ENCODE measurements at places on chromosomes 2 and 18.

- DNase-seq, result no peak
Measured at GRCh38 chr18:34772887-34773286, 62.8 kb downstream of the DTNA start.

- no peak for DNase-seq
Measured at GRCh38 chr18:31232775-31233424, 70.2 kb upstream of the DSC1 start.

- no peak for DNase-seq
Measured at GRCh38 chr2:28142386-28142785, 250.3 kb upstream of the FOSL2 start.

GRCh38 chr2:88818381-88818780 is 126.9 kb downstream of the RPIA start:
- DNase-seq, result no peak

DNA sequence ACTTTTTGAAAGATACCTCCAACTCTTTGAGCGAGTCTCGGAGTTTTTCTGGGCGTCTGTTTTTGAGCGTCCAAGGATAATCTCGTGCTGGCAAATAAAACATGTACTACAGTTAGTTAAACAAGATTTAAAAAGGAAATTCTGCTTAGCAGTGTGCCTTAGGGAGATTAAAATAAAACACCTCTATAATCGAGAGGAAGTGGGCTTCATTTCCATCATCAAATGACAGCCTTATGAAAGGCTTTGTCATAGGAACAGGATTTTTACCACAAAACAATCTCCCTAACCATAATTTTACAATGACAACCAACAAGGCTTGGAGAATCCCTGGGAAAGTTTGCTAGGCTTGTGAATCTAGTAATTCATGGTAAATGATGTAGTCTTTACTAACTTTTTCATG is 103.4 kb downstream of the WDPCP start:
- DNase-seq, result no peak

GRCh38 chr18:74316257-74317170 is 875 bp downstream of the C18orf63 start:
- DNase-seq, result no peak

DNA sequence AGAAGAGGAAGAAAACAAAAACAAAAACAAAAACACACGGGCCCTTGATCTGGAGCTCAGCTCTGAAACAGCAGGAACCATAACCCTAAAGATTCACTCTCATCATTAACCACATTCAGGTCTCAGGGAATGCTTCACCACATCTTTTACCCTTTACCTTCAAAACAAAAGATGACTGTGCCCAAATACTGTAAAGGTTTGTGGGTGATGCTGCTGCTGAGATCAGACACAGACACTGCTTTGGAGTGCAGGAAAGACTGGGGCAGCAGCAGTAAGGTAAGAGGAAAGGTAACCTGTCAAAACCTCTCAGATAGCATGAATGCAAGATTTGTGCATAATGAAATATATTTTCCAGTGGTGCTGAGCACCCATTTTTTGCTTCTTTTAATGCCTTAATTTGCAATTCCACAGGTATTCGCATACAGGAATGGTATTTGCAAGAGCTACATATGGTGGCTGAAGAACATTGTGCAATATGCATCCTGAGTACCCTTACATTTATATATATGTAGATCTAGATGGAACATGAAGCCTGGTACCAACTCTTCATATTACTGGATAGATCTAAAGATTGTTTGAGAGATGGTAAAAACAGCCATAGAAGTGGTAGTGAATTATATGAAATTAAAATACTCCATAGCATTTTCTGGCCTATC is 4.1 kb upstream of the FLACC1 start:
- no peak for DNase-seq

GRCh38 chr2:54634564-54635511 is 88.6 kb upstream of the EML6 start:
- no peak for DNase-seq

DNA sequence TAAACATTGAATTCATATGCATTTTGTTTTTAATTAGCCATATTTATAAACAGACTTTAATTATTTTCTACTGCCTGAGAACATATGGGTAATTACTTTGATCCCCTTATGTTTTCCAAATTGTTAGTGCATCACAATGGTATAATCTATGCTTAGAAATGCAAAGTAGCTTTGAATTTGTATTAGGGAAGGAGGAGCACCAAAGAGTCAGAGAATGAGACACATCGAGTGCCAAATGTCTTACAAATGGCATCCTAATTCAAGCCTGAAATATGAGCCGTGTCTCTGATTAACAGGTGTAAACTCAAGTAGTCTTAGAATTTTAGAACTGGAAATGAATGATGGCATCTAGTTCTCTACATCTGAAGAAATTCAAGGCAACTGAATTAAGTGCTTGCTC is 8.7 kb upstream of the HNMT start:
- no peak for DNase-seq

- DNase-seq, result no peak
Measured at GRCh38 chr2:23293731-23294130, 91.2 kb upstream of the KLHL29 start.

- DNase-seq, result no peak
Measured at GRCh38 chr2:44242904-44243303, 32.4 kb upstream of the SLC3A1 start.

- DNase-seq, result no peak
Measured at GRCh38 chr2:146879882-146880281, 964.9 kb upstream of the ACVR2A start.

GRCh38 chr18:79681484-79682387 is 2.1 kb downstream of the CTDP1 start:
- no peak for DNase-seq

DNA sequence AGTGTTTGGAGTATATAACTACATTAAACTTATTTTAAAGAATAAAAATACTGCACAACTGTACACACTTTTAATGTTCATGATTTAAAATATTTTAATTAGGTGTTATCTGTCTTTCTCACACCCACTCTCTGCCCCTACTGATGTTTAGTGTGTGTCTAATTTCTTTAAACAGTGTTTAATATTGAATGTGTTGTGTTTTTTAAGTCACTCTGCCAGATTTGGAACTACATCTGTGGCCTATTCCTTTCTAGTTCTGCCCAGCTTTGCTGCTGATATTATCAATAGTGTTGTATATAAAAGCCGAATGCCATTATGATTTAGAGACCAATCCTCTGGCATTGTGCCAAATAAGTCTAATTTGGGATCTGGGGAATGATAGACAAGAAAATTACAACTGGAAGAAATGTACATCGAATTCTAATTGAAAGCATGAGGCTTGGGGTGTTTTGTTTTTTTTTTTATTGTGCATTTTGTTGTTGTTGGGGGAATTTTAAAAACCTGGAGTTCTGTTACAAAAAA is 398.0 kb downstream of the CPS1 start:
- DNase-seq, result no peak

DNA sequence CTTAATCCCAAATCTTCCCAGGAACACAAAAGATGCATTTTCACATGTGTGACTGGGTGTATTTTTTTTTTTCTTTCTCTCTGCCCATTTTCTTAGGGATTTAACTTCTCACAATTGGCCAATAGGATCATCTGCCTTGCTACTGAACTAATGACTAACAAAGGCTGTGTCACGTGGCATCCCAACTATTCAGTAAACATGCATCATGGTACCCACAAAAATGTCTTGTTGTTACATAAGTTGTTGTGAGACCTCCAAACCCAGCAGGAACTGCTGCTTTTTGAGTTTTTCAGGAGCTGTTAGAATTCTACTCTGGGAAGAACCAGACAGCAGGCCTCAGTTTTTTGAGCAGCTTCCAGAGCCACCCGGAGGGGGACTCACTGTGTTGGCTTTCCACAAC is 31.9 kb downstream of the GAD1 start:
- DNase-seq, result no peak

DNA sequence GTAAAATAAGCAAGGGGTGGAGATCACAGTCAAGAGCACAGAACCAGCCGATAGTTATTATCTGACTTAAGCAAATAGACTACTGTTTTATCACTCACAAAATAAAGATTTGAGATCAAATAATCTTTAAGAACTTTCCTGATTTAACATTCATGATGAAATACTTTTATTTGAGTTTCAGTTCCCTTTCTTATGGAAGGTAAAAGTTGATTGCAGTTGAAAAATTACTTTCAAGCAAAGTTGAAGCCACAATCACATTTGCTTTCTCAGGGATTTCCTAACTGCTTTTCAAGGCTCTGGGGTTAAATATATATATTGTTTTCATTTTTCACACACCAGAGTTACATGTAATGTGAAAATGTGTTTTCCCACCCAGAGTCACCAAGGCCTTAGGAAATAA is 599.5 kb downstream of the KCNJ3 start:
- no peak for DNase-seq

DNA sequence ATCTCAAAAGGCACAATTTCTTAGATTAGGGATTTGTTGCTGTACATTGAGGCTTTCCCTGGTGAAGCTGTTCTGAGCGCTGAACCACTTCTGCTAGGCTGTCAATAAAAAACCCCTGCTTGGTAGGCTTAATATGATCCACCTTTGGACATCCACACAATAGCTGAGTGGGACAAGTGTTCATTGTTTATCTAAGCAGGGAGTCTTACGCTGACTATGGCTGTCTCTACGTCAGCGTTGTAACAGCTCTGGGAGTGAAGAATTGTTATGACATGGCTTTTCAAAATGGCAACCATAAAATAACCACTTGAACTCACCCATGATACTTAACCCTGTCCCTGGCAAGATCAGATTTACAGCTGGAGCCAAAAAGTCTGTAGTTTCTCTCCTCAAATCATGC is 111.5 kb upstream of the SULT1C3 start:
- no peak for DNase-seq

DNA sequence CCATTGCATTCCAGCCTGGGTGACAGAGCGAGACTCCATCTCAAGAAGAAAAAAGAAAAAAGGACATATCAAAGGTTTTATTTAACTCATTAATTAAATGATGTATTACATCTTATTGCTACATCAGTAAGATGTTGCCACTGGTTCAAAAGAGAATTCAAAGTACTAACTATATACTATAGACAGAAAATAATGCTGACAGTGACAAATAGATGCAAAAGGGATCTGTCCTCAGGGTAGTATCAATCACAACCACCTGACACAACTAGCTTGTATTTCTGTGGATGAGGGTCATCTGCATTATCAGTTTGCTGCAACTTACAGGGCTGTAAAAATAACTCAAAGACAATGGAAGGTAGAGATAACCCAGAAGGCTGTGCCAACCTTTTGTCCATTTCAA is 16.4 kb upstream of the CREG2 start:
- no peak for DNase-seq

- no peak for DNase-seq
Measured at GRCh38 chr2:173347305-173348168, 7.1 kb upstream of the CDCA7 start.

- DNase-seq, result no peak
Measured at GRCh38 chr18:2027756-2028155, 543.5 kb downstream of the METTL4 start.

DNA sequence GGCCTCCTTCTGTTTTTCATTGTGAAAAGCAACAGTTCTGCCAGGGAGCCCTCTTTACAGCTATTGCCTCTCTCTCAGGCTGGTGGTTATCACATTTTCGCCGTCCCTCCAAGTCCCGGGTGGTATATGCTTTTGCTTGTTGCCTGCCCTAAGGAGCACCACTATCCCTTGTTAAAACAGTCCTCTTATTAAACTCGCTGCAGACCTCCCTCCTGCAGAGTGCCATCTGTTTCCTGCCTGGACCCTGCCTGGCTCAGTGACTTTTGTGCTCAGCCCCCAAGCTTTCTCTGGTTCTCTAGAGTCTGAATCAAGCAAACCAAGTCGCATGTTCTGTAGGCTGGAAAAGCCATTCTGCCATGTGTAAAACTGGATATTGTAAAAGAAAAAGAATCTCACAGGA is 72.1 kb upstream of the FHL2 start:
- DNase-seq, result no peak

- no peak for DNase-seq
Measured at GRCh38 chr2:241894681-241895426, 25.3 kb downstream of the RTP5 start.

- DNase-seq, result no peak
Measured at GRCh38 chr2:142951190-142952007, 73.9 kb downstream of the KYNU start.

DNA sequence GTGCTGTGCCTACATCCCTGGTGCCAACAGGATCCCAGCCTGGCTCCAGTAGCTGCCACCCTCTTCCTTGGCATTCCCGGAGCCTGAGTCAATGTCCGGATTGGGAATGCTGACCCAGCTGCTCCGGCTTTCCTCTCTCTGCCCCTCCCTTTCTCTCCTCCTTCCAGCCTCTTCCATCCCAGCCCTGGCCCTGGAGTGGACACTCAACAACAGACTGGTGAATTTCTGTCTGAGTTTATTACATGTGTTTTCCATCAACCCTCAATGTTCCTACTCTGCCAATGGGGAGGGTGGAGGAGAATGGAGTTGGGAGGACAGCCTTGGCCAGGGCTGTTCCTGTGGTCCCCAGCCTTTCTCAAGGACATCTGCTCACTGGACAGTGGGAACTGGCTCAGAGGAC is 917 bp upstream of the PRKAG3 start:
- DNase-seq, result no peak

Data from esophagus squamous epithelium (tissue), 5 donors.